ENCODE measurements at places on chromosomes 2 and 18.

- DNase-seq, result no peak
Measured at GRCh38 chr18:42287047-42287446, 332.0 kb downstream of the PIK3C3 start.

DNA sequence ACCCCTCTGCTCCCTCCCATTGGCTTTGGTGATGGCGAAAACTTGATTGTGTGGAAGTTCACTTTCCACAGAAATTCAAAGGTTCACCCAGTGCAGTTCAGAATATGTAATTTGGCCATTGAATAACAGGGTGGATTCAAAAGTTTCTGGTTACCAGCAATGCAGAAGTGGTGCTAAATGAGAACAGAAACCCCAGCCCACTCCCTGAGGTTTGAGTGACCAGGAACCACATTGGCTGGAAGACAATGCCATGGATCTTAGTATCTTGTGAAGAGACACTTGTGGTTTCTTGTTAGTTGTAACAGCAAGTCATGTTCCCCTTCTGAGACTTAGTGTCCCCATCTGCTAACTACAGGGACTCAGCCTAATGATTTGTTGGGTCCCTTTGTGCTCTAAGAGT is 49.8 kb downstream of the QPCT start:
- DNase-seq, result peak; percentile 34

GRCh38 chr2:209074711-209075110 is 349.1 kb upstream of the MAP2 start:
- DNase-seq, result no peak

DNA sequence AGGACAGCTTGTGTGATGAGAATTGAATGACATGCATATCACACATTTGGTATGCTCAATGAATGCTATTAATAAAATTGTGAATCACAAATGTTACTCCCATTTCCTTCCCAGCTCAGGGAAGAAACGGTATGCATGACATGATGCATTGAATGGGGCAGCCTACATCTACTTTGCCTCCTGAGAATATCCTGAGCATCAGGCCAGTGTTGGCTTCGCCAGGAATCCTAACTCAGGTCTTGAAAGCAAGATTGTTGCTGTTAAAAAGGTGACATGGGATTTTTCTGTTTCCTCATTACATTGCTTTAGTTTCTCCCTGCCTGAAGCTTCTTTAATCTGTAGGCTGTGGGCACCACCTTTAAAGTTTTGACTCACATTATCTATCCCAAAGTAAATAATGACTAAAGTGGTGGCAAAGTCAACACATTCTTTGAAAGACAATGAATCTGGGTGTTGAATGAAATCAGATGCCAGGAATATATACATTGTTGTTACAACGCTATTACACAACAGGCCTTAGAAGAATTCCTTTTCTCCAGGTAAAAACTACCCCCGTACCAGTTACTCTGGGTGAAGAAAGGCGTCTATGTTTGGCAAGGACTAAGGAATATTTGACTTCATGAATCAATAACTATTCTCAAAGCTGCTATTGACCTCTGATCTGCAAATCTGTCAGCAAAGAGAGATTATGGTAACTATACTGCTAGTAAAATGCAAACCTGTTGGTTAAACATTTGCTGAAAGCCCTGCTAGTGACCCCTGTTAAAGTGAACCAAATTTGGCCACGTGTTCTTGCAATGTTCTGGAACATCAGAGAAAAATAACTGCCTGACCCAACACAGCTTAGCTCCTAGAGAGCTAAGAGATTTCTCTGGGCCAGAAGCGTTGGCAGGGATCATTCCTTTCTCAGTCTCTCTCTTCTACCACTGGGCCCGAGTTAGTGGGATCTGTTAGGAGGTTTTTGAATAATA is 30.5 kb upstream of the NEDD4L start:
- DNase-seq, result no peak

- DNase-seq, result peak; percentile 30
Measured at GRCh38 chr18:44679914-44680272, 795 bp upstream of the SETBP1 start.

- no peak for DNase-seq
Measured at GRCh38 chr2:6314218-6314960, 551.3 kb downstream of the CMPK2 start.

DNA sequence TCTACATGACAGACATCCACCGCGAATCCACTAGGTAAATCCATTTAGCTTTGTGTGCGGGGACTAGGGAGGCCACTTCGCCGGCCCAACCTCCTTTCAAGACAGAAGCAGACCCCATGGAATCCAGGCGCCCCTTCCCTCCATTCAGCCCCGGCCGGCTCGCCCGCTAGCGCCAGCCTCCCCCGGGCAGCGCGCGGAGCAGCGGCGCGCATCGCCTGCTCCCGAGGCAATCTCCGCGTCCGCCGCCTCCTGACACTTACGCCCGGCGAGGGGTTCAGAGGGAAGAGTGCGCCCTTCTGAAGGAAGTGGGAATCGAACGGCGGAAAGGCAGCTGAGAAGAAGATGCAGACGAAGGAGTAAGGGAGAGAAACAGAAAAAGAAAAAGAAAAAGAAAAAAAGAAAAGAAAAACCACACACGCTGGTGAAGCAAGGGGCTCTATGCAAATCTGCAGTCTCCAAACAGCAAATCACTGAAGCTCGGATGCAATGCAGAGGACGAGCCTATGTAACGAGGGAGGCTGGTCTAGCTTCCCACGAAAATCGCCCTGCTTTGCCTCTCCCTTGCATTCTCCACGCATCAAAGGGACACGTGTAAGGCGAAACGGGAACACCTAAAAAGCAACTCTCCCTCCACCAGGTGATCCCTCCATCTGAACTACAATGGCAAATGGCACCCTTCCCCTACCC is 684.4 kb downstream of the NRXN1 start:
- no peak for DNase-seq

GRCh38 chr2:45168711-45169338 is 159.6 kb upstream of the SIX2 start:
- DNase-seq, result no peak

- DNase-seq, result peak; percentile 77
Measured at GRCh38 chr2:68196120-68196716, 38.5 kb downstream of the PNO1 start.

GRCh38 chr18:48446582-48447225 is 37.5 kb upstream of the ZBTB7C start:
- DNase-seq, result peak; percentile 91
